Sigmoid colon (tissue), 7 donors: ENCODE measurements at places on chromosomes 5 and 9. TPM values are rescaled to one million over a fixed set of nuclear protein-coding genes. Genes with fewer than 3 reads are reported as not detected.

- no peaks in the 10 kb centered on the region for H3K36me3 ChIP-seq
- DNase-seq, result no peak
- no peak overlapping the region for H3K4me3 ChIP-seq
- H3K27ac ChIP-seq, result no peak overlapping the region
- H3K27me3 ChIP-seq, result no peaks in the 10 kb centered on the region
Measured at GRCh38 chr9:22208846-22209585, 199.9 kb upstream of the CDKN2B start.

The ADAMTS16 gene
- 0.04 TPM for polyA plus RNA-seq

The PCDHA1 gene
- not detected for polyA plus RNA-seq

GRCh38 chr9:118271936-118272335 lies 567.7 kb downstream of the TLR4 start:
- no peaks in the 10 kb centered on the region for H3K36me3 ChIP-seq
- no peak overlapping the region for H3K4me3 ChIP-seq
- H3K4me1 ChIP-seq, result no peaks in the 10 kb centered on the region
- no peak for DNase-seq
- H3K27me3 ChIP-seq, result no peaks in the 10 kb centered on the region
- no peak overlapping the region for H3K27ac ChIP-seq

GRCh38 chr9:108844391-108844790 lies 11.4 kb downstream of the ACTL7B start:
- no peak overlapping the region for H3K27ac ChIP-seq
- H3K4me3 ChIP-seq, result no peak overlapping the region
- DNase-seq, result no peak
- H3K36me3 ChIP-seq, result no peaks in the 10 kb centered on the region

- DNase-seq, result no peak
- no peak overlapping the region for H3K27ac ChIP-seq
- H3K36me3 ChIP-seq, result no peaks in the 10 kb centered on the region
- no peak overlapping the region for H3K4me3 ChIP-seq
- no peaks in the 10 kb centered on the region for H3K4me1 ChIP-seq
Measured at GRCh38 chr9:36576866-36577265, 4.2 kb downstream of the MELK start.

DNA sequence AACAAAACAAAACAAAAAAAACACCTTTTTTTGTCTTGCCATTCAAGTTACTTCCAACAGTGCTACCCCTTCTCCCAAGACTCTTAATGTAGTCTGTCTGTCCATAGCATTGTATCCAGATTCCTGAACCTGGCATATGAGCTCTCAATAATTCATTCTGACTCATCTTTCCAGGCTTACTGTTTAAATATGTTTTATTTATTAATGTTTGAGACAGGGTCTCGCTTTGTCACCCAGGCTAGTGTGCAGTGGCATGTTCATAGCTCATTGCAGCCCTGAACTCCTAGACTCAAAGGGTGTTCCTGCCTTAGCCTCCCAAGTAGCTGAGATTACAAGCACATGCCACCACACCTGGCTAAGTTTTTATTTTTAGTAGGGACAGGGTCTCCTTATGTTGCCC lies 208.0 kb upstream of the DMRT1 start:
- no peaks in the 10 kb centered on the region for H3K36me3 ChIP-seq
- peaks cover 14% of the 10 kb centered on the region for H3K4me1 ChIP-seq
- no peak overlapping the region for H3K4me3 ChIP-seq
- no peak for DNase-seq
- H3K27ac ChIP-seq, result no peak overlapping the region
